ENCODE measurements at places on chromosomes 6 and 20.

- DNase-seq = no peak
These were observed 124.7 kb downstream of the QKI start for GRCh38 chr6:163539101-163539762.

DNA sequence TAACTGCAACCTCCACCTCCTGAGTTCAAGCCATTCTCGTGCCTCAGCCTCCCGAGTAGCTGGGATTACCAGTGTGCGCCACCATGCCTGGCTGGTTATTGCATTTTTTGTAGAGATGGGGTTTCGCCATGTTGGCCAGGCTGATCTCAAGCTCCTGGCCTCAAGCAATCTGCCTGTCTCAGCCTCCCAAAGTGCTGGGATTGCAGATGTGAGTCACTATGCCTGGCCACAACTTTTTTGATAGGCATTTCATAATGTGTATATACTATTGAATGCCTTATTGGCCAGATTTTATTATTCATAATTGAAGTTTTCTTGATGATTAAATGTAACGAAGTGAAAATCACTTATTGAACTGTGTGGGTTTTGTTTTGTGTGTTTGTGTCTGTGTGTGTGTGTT, 27.9 kb downstream of the FIG4 start:
- DNase-seq = no peak

DNA sequence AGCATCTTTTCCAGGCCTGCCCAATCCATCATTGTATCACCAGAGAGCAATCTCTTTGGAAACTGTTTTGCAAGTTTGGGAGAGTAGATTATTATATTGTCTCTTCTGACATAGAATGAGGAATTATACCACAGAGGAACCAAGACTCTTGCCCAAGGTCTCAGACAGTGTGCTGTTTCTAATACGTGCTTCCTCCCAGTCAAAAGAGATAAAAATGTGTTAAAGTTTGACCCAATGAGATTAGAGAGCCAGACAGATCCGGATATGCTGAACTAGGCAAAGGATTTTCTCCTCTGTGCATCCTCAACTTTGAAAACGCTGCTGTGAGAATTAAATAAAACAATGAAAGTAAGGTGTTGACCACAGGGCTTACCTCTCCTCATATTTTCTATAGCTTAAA, 18.6 kb upstream of the NT5E start:
- no peak for DNase-seq

- DNase-seq = peak; percentile 42
These were observed 2.7 kb upstream of the STK4 start for GRCh38 chr20:44963325-44964215.

GRCh38 chr6:90044182-90044832, 150.0 kb downstream of the GJA10 start:
- no peak for DNase-seq

- no peak for DNase-seq
These were observed 503.2 kb downstream of the CDKAL1 start for GRCh38 chr6:21037453-21037852.

DNA sequence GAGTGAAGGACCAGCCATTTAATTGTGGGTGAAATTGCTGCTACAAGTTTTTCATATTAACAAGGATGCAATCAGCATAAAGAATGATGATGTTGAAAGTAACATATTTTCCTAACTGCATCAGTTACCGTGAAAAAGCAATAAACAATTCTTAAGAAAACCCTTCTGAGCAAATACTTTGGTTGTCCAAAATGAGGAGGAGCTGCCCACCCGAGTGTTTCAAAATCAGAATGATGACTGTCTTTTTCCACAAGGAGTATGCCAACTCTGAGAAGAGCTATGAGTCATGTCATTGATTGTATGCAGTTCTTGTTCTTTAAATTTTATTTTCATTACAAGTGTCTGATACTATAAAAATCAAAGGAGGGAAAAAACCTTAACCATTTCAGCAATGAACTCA, 470.5 kb downstream of the COL12A1 start:
- no peak for DNase-seq

- no peak for DNase-seq
These were observed 51.4 kb downstream of the KDM1B start for GRCh38 chr6:18206591-18206990.

GRCh38 chr20:56808117-56808725, 179.1 kb downstream of the TFAP2C start:
- DNase-seq = no peak

- no peak for DNase-seq
These were observed 14.6 kb upstream of the GRM1 start for GRCh38 chr6:146014233-146014632.

- no peak for DNase-seq
These were observed 345.4 kb upstream of the NOX3 start for GRCh38 chr6:155801046-155801445.

DNA sequence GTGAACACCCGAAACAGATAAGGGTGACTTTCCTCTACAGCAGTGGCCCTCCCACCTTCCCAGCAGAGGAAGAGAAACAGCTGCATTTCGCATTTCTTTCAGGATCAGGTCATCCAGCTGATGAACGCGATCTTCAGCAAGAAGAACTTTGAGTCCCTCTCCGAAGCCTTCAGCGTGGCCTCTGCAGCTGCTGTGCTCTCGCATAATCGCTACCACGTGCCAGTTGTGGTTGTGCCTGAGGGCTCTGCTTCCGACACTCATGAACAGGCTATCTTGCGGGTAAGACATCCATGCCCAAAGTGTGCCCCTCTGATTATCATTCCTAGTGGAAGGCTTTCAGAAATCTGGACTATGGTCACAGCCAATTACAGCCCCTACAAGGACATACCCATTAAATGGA, 27.8 kb upstream of the MROH8 start:
- DNase-seq = no peak

All from posterior vena cava (tissue), 2 donors.